ENCODE measurements at places on chromosomes 3 and 15.
A peak's percentile ranks its signal among the peaks of the same experiment; 100 is the strongest.

- DNase-seq = no peak
These were observed 19.1 kb downstream of the DNAJB8 start for GRCh38 chr3:128447561-128448013.

DNA sequence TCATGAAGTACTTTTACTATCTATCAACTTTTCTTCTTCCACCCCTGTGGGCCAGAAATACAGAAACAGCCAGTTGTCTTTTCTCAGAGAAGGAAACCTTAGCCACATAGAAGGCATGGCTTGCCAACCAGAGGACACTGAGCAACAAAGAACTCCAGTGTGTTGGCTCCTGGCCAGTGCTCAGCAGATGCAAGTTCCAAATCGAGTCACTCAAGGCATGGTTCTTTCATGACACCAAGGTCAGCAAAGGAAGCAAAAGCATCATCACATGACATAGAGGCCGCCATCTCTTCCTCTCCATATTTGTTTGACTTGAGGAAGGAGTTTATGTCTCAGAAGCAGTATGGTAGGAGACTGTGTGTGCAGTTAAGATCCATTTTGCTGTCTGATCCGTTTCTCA lies 92.2 kb downstream of the MYLK start:
- DNase-seq = peak; percentile 18

DNA sequence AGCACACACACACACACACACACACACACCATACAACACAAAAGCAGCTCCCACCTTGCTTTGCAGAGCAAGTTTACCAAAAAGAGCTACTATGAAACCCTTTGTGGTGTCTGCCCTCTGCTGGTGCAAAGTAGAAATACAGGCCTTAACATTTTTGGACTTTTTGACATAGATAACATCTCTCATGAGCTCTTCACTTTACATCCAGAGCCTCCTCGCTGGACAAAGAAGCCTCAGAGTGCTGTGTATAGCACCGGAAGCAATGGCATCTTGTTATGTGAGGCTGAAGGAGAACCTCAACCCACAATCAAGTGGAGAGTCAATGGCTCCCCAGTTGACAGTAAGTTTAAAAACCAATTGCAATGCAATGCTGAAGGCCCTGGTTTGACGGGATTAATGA lies 157.9 kb downstream of the CHL1 start:
- peak; percentile 24 for DNase-seq

DNA sequence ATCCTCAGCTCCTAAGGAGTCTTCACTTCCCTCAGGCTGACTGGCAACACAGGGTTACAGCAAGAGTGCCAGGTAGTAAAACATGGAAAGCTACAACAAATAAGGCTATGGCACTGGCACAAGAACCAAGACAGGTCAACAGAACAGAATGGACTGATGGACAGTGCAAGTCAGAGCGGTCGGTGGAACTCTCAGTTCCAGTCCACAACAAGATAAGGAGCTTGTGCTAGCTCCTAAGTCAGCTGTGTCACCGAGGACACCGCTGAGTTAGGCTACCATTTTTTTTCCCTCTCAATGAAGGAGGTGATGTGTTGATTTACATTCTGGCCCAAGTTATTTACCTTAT lies 55.9 kb upstream of the LIMD1 start:
- no peak for DNase-seq

GRCh38 chr3:149813367-149814281 lies 609 bp downstream of the RNF13 start:
- DNase-seq = peak; percentile 67

DNA sequence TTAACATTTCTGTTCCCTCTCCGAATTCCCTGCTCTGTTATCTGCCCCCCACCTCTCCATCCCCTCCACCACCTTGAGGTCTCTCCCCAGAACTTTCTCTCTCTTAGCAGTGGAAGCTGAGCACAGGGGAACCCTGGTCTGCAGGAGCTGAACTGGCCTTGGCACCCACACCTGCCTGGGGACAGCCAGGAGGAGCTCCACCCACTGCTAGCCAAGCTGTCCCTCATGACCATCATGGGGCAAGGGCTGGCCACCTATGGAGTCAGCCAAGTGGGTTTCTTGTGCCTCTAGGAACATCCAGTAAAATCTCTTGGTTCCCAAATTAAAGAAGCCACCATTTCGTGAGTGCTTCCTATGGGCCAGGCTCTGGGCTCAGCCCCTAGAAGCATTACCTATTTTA lies 276.4 kb upstream of the TLE3 start:
- DNase-seq = no peak

DNA sequence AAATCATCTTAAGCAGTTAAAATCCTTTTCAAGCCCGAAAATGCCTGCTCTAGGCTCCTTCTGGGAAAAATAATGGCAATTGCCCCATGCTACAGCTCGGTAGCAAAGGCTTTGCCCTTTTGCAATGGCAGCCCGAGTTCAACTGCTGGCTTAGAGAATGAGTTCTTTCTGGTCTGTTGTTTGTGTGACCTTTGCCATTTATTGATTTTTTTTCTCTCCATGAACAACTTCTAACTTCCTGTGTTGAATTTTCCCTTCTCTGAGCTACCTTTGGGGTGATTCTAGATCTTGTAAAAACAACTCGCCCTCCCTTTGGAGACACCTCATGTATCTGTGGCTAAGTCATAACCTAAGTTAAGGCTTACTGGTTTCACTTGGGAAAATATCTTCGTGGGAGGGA lies 139.3 kb downstream of the PLCH1 start:
- DNase-seq = no peak

DNA sequence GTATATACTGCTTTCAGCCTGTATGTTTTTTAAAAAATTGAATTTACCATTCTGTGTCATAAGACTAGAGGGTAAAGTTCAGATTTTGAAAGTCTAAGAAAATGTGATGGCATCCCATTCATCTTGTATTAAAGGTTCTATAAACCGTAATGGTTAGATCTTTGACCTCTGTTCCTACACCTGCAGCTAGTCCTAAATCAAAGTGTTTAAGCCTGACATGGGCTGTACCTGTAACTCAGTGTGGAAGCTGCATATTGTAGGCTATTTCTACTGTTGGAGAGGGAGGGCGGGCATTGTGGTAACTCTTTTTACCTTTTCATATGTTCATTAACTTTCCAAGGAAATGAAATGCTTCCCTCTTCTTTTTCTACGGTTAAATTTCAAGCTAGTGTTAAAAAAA lies 53.9 kb downstream of the ARHGEF26 start:
- no peak for DNase-seq

GRCh38 chr3:55523471-55523870 lies 36.4 kb upstream of the WNT5A start:
- no peak for DNase-seq

DNA sequence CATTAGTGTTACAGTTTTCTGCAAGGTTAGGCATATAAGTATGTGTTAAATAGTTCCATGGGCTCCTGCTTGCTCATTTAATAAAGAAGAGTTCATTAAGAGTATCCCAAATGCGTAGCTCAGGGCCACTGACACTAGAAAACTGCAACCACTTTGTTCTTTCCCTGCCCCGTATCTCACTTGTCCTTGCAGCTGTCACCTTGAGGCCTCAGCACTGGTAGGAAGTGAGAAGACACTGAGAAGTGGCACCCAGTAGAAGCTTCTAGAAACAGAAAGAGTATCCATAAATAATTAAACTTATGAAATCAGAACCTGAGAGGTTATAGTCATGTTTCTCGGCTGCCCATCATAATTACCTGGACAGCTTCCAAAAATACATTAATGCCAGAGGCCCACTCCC lies 266.0 kb downstream of the KCNMB2 start:
- DNase-seq = no peak

DNA sequence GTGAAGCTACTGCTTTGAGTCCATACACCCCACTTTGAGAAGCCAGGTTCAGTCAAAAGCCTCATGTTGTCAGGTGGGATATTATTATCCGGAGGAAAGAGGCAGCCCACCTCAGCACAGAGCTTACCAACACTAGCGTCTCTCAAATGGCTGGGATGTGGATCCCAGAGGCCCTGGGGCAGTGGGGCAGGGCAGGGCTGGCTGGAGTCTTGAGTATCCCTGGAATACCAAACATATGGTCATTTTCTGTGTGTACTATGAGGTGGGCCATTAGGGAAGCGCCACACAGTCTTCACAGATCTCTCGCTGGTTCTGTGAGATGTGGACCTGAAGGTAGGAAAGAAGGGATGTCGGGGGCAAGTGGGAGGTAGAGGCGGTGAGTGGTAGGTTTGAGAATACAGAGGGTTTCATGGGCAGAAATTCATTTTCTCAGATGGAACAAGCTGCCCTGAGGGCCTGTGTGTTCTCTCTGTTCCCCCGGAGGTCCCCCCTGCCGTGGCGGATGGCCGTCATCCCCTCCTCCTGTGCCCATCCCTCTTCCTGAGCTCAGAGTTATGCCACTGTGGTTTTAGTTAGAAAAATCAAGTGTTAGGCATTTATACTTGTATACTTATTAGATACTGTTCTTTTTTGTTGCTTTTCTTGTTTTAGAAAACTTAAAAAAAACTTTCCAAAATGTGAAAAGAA lies 66.4 kb downstream of the USP13 start:
- no peak for DNase-seq

DNA sequence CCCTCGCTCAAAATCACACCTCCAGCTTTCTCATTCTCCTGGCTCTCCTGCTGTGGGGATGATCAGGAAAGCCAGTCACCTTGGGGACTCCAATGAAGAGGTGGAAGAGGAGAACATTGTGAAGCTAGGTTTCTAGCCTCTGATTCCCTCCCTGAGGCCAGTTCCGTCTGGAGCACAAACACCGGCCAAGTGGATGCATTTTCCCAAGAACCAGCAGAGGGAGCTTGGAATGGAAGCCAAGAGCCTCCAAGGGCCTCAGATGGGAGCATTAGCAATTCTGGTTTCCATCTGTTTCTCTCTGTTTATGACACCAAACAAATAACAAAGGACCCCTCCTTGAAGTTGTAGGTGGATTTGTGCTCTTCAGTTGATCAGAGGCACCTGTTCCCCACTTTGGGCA lies 40.6 kb upstream of the NMNAT3 start:
- no peak for DNase-seq

- DNase-seq = no peak
These were observed 291.7 kb downstream of the MEX3B start for GRCh38 chr15:81754078-81754477.

- DNase-seq = peak; percentile 14
These were observed 53.5 kb downstream of the DGKG start for GRCh38 chr3:186308549-186308948.

DNA sequence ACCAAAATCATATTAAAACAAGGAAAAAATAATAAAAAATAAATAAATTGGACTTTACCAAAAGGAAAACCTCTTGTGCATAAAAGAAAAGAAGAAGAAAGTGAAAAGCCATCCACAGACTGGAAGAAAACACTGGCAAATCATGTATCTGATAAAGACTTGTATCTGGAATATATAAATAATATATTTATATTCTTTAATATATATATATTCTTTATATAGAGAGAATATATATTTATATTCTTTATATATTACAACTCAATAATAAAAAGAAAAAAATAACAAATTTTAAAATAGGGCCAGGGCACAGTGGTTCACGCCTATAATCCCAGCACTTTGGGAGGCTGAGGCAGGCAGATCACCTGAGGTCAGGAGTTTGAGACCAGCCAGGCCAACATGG lies 27.1 kb upstream of the ZNF445 start:
- no peak for DNase-seq

GRCh38 chr3:124034016-124034843 lies 42.3 kb upstream of the ROPN1 start:
- no peak for DNase-seq

DNA sequence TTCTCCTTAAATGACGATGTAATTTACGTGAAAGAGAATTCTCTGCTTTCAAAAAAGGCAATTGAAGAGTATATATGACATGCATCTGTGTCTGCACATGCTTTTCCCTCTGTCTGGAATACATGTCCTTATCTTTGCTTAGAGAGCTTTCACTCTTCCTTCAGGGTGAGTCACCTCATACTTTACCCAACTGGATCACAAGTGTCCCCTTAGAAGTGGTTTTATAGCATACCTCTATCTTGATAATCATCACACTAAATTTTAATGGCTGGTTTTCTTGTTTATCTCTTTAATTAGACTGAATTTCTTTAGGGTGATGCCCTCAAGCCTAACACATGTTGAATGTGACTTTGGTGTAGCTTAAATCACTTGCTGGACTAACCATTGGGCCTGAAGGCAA lies 178.9 kb downstream of the SV2B start:
- no peak for DNase-seq

DNA sequence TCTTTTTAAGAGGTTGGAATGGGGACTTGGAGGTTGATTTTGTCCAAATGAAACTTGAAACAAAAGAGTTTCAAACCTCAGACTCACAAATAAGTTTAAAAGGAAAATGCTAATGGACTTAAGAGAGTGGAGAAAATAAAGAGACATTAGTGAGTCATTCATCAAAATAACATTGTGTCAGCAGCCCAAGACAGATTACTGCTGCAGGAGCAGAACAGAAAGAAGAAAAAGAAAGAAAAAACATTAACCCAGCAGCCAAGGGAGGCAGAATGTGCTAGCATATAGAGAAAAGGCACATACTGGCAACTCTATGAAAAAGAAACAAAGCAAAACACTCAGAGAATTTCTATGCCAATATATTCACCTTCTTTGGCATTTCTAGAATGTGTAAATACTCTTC lies 42.6 kb downstream of the ADAMTS9 start:
- no peak for DNase-seq

- DNase-seq = no peak
These were observed 18.6 kb downstream of the LRRN1 start for GRCh38 chr3:3817865-3818264.

DNA sequence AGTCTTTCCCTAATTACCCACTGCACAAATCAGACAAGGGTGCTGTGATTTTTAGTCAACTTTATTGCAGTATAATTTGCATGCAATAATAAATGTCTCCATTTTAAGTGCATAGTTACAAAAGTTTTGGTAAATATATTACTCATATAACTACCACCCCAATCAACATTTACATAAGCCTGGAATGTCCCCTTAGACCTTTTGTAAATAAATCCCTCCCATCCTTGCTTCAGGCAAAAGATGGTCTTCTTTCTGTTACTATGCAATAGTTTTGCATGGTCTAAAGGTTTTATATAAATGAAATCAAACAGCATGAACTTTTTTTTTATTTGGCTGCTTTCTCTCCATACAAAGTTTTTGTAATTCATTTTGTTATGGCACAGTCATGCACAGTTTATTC lies 235.4 kb downstream of the PYDC2 start:
- no peak for DNase-seq

GRCh38 chr3:17013571-17013970 lies 128.8 kb downstream of the PLCL2 start:
- DNase-seq = no peak

DNA sequence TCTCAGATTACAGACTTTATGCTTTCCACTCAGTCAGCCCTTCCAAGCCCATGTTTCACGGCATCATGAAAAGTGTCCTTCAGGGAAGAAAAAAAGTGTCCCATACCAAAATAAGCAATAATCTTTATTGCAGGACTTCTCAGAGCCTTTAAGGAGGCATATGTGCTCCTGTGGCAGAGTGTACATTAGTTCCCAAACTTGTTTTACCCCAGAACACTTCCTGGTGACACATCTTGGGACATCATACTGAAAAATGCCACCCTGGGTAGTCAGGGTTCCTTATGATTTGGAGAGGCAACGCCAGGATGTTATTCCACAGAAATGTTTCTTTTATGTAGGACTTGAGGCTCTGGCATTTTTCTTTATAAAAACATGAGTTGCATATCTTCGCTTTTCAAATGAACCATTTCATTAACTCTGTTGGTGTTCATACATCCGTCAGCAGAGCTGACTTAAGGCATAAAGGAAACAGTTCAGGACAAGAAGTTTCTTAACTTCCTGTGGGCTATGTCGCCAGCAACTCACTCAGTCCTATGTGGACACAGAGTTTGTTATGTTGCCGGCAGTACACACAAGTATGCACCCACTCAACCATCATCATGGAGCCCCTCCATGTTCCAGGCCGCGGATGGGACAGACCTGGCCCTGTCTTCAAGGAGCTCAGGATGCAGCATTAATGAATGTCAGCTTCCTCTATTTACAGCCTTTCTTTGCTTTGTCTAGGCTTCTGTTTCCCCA lies 63.8 kb downstream of the CASR start:
- peak; percentile 2 for DNase-seq
